Right atrium auricular region (tissue), 2 donors: ENCODE measurements at places on chromosomes 11 and 22.

GRCh38 chr11:87659807-87660206 lies 515.4 kb downstream of the RAB38 start:
- no peak for DNase-seq

DNA sequence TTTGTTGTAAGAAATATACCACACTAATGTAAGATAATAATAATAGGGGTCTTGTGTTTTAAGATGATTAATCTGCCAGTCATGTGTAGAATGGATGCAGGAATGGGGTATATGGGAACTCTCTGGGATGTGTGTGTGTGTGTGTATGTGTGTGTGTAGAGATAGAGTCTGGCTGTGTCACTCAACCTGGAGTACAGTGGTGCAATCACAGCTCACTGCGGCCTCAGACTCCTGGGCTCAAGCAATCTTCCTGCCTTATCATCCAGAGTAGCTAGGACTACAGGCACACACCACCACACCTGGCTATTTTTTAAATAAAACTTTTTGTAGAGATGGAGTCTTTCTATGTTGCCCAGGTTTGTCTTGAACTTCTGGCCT lies 11.5 kb upstream of the PANX1 start:
- no peak for DNase-seq

- DNase-seq: no peak
These were observed 8.5 kb upstream of the SCYL1 start for GRCh38 chr11:65516135-65516968.

DNA sequence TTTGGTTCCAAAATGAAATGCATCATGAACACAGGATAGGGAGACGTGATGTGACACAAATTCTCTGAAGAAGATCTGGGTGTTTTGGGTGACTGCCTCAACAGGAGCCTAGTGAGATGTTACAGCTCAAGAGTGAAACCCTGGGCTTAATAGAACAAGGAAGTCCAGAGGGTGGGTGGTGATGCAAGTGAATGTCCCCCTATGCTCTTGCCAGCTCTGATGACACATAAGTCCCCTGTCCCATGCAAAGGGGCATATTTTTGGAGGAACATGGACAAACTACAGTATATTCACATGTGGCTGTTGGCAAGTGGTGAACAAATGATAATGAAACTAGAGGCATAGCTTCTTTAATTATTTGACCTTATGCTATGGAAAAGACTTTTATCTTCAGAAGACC lies 9.2 kb downstream of the CRTAM start:
- no peak for DNase-seq

DNA sequence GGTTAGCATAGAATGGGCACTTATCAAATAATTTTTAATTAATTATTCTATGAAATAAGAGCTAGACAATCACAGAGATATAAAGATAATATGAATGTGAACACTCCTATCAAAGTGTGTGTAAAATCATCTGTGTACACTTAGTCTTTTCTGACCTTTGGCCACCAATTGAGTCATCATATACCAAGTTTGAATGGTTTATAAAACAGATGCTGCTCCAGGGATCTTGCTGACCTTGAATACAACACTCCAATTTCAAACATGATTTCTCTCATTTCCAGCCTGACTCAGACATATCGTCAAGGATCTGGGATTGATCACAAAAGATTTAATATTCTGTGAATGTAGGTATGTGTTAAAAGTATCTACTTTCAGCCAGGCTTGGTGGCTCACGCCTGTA lies 2.9 kb upstream of the OR51V1 start:
- DNase-seq: no peak

GRCh38 chr11:68007498-68008380 lies 2.4 kb upstream of the ALDH3B1 start:
- DNase-seq: no peak

- no peak for DNase-seq
These were observed 328.2 kb upstream of the NCAM1 start for GRCh38 chr11:112632866-112633505.

DNA sequence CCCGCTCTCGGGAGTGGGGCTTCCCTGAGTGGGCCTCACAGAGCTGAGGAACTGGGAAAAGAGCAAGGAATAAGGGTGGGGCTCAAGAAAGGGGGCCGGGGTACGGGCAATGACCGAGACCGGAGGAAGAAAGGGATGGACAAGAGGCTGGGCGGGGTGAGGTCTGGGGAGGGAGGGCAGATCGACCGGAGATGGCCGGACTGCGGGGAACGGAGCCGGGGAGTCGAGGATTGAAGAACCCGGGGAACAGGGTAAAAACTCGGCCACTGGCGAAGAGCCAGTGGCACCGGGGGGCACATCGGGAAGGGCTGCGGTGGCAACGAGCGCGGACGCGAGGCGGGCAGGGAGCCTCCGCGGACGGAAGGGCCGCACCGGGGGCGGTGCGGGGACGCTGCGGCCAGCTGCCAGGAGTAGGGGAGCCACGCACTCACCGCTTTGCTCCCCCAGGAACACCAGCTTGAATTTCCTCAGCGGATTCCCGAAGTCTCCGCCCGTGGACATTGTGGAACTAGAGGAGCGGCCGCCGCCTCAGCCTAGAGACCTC lies 667 bp downstream of the RAB6A start:
- peak; percentile 62 for DNase-seq
